ENCODE measurements at places on chromosomes 5 and 9.

- DNase-seq = peak; percentile 65
Observed at GRCh38 chr9:94611638-94612068, 18.0 kb upstream of the FBP2 start.

- no peak for DNase-seq
Observed at GRCh38 chr9:34579104-34579807, 10.3 kb downstream of the CNTFR start.

DNA sequence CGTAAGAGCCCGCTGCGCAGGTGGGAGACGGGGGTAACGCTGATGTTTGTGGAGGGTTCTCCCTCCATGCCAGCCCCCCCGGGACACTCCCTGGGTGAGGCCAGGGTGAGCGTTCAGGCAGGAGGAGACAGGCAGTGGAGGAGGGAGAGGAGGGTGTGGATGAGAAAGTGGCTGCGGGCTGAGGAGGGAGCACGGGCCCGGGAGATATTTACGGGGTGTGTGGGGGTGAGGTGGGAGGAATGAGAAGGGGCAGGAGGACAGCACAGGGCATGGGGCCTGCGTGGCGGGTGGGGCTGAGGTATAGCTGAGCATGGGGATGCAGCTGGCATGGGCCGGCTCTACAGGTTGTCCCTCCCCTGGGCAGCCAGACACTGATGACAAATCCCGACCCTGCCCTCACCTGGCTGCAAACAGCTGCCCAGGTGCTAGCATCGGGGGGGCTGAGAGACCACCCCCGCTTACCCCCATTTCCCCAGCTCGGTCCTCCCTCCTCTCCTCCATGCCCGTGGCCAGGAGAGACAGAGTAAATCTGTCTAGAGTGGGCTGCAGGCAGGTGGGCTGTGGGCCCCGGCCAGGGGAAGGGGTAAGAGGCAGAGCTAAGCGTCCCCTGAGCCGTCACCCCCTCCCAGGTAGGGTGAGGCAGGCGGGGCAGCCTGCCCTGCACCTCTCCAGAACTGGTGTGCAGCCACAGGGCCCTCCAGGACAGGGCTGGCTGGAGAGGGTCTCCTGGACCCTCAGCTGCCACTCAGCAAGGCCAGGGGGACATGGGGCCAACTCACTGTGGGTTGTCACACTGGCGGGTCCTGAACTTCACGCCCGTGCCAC lies 79.2 kb downstream of the ZNF354C start:
- DNase-seq = no peak

GRCh38 chr9:107838766-107839165 lies 349.2 kb upstream of the KLF4 start:
- DNase-seq = no peak

- no peak for DNase-seq
Observed at GRCh38 chr5:62256161-62257019, 49.6 kb upstream of the KIF2A start.
